AG10803 (cell line): ENCODE measurements at places on chromosomes 2 and 18.

DNA sequence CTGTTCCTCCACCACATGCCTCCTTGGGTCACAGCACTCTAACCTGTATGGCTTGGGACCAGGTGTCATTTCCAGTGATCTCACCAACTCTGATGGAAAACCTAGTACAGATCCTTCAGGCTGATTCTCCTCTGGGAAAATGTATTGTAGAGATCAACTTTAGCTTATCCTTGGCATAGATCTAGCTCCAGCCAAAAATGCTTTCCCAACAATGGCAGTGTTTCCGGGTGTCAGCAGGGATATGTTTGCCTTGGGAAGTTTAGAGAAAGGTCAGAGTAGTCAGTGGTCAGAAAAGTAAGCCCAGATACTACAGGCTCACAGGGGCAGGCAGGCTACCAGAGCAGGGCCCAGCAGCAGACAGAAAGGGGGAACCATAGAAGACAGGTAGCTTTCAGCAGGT, 73.6 kb downstream of the CD8B2 start:
- no peak for DNase-seq

DNA sequence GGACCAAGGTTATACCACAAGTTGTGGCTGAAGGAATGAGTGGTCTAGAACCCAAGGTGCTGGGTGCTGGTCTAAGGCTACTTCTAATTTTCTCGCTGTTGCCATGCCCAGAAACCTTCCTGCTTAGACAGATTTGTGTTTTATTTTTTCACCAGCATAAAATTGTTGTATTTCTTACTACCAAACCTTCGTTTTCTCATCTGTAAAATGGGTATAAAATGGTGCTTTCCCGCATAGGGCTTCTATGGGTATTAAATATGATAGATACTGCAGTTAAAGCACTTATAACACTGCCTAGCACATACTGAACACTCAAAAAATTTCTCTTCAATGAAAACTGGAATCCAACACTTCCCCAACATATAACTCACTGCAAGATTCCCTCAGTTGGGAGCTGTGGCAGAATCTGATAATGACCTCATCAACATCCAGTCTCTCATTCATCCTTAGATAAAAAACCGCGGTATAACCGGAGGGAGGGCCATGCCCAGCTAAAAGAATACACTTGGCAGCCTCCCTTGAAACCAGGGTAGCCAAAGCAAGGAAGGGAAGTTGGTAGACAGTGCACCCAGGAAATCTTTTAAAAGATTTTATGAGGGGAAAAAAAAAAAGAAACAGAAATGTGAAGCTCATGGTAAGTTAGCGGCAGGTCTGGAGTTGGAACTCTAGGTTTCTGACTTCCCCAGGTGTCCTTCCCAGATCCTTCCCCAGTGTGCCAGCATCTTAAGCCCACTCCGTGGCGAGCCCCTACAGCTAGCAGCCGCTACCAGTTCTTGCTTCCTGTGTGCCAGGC, 1.2 kb downstream of the NEMP2 start:
- peak; percentile 3 for DNase-seq

DNA sequence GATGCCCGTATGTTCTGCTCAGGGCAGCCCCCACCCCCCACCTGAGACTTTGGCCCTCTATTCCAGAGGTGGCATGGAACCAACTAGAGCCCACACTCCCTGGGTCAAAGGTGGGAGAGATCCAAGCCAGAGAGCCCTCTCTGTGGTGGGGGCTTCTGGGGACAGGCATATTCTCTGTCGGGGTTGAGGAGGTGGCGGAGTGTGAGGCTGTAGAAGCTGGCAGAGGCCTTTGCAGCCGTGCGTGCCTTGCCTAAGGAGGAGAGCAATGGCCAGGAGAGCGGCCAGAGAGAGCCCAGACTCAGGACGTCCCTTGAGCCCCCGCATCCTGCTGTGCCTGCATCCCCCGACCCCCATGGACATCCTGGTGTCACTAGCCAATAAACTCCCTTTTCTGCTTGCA, 79.2 kb upstream of the HPCAL1 start:
- DNase-seq: no peak

- no peak for DNase-seq
Measured at GRCh38 chr18:13791181-13791580, 32.8 kb upstream of the MC5R start.

GRCh38 chr2:181240844-181241243, 216.3 kb upstream of the ITGA4 start:
- no peak for DNase-seq

- no peak for DNase-seq
Measured at GRCh38 chr2:234885118-234885517, 66.7 kb upstream of the SH3BP4 start.

DNA sequence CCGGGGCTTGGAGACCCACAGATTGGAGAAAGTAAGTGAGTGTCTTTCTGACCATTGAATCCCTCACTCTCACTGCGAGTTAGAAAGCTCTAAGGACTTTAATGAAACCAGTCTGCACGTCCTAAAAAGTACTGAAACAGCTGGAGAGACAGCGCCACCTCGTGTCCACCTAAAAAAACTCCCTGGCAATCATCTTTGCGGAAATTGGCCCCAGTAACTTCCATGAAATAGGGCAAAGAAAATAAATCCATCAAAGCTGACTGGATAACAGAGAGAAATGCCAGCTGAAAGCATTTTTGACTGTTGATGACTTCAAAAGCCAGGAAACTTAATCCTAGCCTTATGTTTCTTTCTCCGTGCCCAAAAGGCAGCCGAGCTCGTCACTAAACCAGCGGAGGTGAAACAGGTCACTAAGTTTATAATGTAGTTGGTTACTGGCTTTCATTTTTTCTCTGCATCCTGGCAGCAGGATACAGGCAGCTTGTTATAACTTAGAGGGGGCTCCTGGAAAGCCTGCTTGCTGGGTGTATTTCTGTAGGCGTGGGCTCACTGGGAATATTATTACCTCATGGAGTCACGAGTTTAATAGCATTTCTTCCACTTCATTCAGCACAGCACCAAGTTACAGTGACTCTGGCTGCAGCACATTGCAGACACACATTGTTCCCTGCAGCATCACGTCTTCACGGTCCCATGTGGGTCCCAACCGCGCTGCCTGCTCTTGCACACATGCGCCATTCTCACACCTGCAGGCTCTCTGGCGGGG, 266.5 kb downstream of the HRH4 start:
- DNase-seq: peak; percentile 80

DNA sequence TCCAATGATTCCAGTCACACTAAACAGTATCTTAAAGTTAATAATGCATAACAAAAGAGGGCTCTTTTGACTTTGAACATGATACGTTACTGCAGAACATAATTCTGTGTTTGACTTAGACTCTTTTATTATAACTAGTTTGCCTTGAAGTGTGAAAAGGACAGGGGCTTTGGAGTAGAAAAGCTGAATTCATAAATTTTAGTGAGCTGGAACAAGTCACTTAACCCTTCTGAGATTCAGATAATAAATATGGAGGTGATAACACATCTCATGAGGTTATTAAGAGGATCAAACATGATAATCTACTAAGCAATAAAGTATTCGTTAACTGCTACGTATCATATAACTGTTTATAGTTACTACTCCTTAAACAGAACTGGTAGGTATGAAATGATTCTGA, 44.7 kb upstream of the FLACC1 start:
- DNase-seq: no peak

GRCh38 chr18:20996418-20996817, 115.2 kb downstream of the ROCK1 start:
- DNase-seq: no peak

- DNase-seq: no peak
Measured at GRCh38 chr2:17522303-17522702, 4.1 kb upstream of the RAD51AP2 start.

GRCh38 chr2:85771486-85771885, 17.7 kb downstream of the ATOH8 start:
- no peak for DNase-seq

- no peak for DNase-seq
Measured at GRCh38 chr2:124353656-124354055, 328.6 kb downstream of the CNTNAP5 start.

- no peak for DNase-seq
Measured at GRCh38 chr2:222433332-222434173, 9.2 kb downstream of the SGPP2 start.

DNA sequence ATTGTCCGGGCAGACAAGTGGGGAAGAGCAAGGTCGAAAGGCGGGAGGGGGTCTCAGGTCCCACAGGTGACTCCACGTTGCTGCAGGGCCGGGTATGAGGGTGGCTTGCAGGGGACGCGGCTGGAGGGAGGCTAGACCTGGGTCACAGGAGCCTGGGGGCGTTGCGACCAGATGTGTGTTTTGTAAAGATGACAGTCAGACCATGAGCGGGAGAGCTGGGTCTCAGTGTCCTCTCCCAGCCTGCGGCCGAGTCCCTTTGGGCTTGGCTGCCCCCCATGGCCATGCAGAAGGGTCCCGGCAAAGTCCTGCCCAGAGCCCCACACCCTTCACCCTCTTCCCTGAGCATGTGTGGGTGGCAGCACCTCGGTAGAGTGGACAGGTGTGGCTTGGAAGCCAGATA, 239.2 kb downstream of the ATAD2B start:
- DNase-seq: no peak

GRCh38 chr2:226487573-226487972, 312.0 kb downstream of the IRS1 start:
- no peak for DNase-seq

- no peak for DNase-seq
Measured at GRCh38 chr18:399631-400135, 100.8 kb downstream of the COLEC12 start.

- DNase-seq: no peak
Measured at GRCh38 chr2:241788572-241788971, 11.9 kb downstream of the GAL3ST2 start.

GRCh38 chr18:74110976-74111375, 36.7 kb downstream of the FBXO15 start:
- DNase-seq: no peak

DNA sequence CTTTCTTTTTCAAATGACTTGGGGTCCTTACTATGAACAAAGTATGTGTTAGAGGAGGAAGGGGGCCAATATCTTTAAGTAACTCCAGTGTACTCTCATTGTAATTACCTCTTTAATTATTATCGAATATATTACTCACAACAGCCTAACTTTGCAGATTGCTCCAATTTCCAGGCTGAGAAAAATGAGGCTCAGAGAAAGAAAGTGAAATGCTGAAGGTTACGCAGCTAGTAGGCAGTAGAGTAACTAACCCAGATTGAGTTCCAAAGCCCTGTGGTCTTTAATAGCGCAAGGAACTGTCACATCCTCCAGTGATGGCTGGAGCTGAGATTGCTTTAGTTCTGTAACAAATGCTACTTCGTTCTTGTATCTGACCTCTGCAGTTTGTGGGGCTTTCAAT, 2.2 kb upstream of the GYPC start:
- DNase-seq: no peak

DNA sequence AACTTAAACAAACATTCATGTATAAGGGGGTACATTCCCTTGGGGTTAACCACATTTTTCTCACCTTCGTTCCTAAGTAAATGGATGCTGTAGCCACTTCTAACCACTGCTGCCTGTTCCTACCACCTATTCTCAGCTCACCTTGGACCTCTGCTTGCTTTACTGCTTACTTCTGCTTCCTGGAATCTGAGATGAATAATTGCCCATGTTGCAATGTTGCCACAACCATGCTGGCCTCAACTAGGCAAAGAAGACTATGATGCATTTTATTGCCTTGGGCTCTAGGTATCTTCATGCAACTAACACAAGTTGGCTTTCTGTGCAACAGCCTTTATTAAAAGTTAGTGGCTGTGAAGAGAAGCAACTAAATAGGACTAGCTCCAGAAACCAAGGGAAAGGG, 106.3 kb upstream of the TCF4 start:
- DNase-seq: peak; percentile 22

GRCh38 chr2:223612501-223612900, 10.3 kb upstream of the SCG2 start:
- no peak for DNase-seq

DNA sequence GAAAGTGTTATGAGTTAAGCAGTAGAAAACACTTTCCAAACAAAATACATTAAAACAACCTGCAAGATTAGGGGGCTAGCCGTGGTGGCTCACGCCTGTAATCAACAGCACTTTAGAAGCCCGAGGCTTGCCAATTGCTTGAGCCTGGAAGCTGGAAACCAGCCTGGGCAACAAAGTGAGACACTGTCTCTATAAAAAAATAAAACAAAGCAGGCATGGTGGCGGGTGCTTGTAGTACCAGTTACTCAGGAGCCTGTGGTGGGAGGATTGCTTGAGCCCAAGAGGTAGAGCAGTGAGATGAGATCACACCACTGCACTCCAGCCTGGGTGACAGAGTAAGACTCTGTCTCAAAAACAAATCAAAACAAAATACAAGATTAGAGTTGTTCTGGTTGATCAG, 208.3 kb downstream of the ERBB4 start:
- DNase-seq: no peak
